ENCODE measurements at places on chromosomes 2 and 18. TPM values are rescaled to one million over a fixed set of nuclear protein-coding genes. Genes with fewer than 3 reads are reported as not detected.

GRCh38 chr2:239371726-239372686, 28.8 kb downstream of the HDAC4 start:
- DNase-seq: no peak

DNA sequence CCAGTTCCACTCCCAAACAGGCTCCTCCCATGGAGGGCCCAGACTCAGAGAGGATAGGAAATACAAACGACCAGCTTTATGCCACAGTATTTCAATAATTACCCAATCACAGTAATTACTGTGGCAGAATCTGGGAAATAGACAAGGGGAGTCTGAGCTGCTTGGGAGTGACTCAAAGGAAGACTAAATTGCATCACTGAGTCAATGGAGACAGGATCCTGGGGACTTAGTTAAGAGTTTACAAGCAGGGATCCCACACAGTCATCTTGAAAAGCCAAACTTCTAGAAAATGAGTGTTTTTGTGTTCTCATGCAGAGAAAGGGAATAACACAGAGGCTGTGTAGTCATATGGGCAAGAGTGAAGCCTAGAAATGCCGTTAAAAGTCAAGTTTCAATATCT, 1142.1 kb downstream of the CNTNAP5 start:
- DNase-seq: no peak

DNA sequence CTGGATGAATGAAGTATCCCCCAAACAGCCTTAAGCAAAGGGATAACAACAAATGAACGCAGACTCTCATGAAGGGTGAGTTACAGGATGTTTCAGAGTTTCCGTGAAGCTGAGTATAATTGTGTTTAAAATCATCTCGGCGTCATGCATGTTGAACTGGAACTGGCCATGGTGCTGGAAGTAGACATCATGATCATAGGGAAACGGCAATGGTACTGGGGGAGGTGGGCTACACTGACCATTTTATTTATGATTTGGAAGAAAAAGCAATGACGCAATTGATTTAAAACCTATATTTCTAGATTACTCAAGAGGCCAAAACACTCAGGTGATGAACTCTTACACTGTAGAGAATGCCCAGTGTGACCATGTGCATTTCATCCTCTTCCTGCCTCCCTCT, 387.9 kb upstream of the MYT1L start:
- no peak for DNase-seq

- DNase-seq: no peak
Measured at GRCh38 chr2:181672255-181673008, 7.9 kb downstream of the NEUROD1 start.

DNA sequence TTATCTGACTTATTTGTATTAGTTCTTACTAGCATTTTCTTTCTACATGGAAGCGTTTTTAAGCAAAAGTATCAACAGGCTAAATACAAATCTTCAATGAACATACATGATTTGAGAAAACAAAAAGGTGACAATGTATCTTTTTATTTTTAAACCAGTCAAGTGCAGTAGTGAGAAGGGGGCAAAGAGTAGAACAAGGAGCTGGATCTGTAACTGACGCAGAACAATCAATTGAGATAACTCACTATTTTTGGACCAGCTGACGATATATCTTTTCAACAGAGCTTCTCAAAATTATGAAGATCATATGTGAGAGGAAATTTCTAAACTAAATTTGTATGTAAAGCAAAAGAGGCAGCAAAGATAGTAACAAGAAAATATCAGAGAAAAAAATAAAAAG, 15.5 kb downstream of the NCKAP1 start:
- no peak for DNase-seq

GRCh38 chr18:9757827-9758621, 49.9 kb downstream of the RAB31 start:
- DNase-seq: no peak

DNA sequence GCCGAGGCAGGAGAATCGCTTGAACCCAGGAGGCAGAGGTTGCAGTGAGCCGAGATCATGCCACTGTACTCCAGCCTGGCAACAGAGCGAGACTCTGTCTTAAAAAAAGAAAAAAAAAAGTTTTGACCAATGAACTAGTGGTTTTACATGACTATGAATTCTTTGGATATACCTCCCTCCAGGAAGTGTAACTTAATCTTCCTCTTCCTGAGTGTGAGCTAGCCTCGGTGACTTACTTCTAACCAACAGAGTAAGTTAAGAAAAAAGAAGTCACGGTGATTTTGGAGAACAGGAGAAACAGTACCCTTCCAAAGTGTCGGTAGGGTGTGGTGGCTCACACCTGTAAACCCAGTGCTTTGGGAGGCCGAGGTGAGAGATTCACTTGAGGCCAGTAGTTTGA, 7.1 kb downstream of the TIA1 start:
- no peak for DNase-seq

- DNase-seq: no peak
Measured at GRCh38 chr18:75418293-75419005, 9.1 kb downstream of the SMIM21 start.

GRCh38 chr18:44723411-44723810, 42.7 kb downstream of the SETBP1 start:
- no peak for DNase-seq

DNA sequence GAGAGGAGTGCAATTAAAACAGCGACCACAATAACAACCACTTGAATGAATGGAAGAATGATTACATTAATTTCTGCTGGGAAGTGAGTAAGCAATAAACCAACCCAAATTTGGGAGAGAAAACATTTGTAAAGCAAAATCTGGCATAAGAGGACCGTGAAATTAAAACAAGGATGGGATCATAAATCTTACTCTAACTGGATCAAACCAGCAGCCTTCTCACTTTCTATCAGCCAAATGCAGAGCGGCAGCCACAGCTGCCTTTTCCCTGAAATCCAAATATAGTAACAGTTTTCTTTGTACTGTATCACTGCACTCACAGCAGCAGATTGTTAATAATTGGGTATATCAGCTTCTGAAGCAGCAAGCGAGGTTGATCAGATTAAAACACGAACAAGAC, 245.2 kb upstream of the REG3G start:
- no peak for DNase-seq

DNA sequence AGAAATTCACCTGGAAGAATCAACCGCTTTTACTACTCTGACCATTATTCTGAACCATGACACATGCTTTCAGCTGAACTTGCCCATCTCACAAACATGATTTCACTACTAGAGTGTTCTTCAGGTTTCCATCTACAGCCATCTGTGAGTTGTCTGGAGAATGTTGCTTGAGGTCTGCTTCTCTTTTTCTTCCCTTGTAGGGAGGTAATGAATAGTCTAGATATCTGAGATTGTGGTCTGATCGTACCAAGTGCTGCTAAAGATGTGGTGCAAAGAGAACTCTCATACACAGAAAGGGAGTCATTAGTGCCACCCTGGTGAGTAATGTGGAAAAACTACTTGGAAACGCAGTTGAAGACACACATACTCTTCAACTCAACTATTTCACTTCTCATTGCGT, 10.2 kb downstream of the SOWAHC start:
- DNase-seq: no peak

DNA sequence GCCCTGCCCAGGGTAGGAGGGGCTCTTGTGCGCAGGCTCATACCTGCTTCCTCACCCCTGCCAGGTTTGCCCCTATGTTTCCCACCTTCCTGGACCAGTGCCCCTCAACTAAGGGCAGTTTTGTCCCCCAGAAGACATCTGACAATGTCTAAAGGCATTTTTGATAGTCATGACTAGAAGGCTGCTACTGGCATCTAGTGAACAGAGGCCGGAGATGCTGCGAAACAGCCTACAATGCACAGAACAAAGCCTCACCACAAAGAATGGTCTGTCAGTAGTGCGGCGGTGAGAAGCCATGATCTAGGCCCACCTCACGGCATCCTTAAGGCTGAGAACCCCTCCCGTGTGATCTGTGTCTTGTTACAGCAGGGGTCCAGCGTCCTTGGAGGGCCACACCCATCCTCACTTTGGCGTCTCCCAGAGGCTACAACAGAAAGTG, 96.0 kb downstream of the TMEM17 start:
- no peak for DNase-seq

GRCh38 chr18:2746274-2746673, 90.7 kb downstream of the SMCHD1 start:
- DNase-seq: no peak

- no peak for DNase-seq
Measured at GRCh38 chr2:226172309-226172708, 627.3 kb downstream of the IRS1 start.

GRCh38 chr2:238631491-238632180, 204.9 kb downstream of the ASB1 start:
- no peak for DNase-seq

DNA sequence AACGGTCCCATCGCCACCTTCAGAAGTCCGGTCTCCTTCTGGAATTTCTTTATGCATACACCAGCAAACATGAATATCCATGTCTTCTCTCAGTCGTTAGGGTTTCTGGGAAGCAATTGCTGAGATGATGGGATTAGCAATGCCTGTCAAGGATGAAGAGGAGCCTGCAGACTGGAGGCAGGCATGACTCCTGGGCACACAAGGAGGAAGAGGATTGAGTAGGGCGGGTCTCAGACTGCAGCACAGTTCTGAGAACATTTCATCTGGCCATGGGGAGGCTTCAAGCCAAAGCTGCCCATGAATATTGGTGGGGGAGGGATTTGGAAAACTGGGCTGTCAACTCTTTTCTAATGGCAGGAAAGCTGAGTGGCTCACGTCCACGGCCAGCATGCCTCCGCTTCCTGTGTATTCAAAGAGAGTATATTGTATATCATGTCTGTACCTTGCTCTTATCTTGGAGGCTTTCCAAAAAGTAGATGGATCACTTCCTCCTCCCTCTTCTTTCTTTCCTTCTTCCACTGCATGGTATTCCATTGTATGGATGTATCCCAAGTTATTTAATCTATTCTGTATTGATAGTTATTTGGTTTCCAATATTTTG, 24.5 kb downstream of the MC2R start:
- DNase-seq: no peak

DNA sequence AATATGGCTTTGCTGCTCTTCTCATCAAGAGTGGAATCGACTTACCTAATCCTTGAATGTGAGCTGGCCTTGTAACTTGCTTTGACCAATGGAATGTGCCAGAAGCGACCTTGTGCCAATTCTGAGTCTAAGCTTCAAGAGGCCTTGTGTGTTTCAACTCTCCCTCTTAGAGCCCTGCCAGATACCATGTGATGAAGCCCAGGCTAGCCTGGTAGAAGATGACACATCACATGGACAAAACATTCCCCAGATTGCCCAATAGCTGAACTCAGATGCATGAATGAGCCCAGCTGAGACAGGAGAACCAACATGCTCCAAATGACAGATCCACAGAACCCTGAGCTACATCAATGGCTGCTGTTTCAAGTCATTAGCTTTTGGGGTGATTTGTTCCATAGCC, 4.2 kb upstream of the KLHL14 start:
- no peak for DNase-seq

- no peak for DNase-seq
Measured at GRCh38 chr2:226151157-226151556, 648.5 kb downstream of the IRS1 start.

DNA sequence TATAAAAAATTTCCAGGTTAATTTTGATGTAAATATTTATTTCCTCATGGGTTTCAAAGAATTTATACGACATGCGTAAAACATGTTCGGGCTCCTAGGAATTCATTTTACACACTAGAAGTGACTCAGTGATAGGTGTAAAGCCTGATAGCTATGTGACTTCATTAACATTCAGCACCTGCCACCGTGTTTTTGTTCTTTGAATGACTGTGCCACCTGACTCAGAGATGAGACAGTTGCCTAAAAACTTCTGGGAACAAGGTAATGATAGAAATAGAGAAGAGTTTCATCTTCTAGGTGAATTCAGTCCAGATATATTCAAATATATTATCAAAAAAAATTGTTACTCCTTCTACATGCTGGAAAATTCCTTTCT, 10.0 kb downstream of the IL1R2 start:
- DNase-seq: no peak

- no peak for DNase-seq
Measured at GRCh38 chr2:129709001-129709955, 270.2 kb upstream of the RAB6C start.

- DNase-seq: no peak
Measured at GRCh38 chr2:50878251-50878650, 153.7 kb downstream of the NRXN1 start.

DNA sequence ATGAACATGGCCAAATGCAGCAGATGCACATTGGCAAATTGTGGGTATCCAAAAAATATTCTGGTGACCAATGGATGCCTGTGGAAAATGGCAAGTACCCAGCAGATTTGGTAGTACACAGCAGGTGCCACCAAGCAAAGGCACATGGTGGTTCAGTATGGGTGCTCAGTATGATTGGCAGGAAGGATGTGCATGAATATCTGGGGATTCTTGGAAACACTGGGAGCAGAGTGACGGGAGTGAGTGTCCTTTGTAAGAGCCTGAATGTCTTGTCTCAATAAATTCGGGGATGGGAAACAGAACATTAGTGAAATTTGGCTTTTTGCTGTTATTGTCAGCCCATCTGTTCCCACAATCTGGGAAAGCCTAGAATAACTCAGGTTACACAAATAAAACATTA, 36.8 kb upstream of the ACADL start:
- DNase-seq: no peak

DNA sequence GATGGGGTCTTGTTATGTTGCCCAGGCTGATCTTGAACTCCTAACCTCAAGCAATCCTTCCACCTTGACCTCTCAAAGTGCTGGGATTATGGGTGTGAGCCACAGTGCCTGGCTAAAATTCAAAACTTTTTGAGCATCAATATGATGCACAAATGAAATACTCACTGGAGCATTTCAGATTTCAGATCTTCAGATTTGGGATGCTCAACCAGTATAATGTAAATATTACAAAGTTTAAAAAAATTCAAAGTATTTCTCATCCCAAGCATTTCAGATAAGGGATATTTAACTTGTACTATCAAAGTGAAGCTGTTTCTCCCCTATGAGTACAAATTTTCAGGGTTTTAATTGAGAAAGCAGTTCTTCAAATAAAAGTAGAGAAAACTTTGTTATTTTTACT, 164.1 kb upstream of the CCDC68 start:
- DNase-seq: no peak

- DNase-seq: no peak
Measured at GRCh38 chr2:120712180-120712681, 23.4 kb upstream of the GLI2 start.

- DNase-seq: no peak
Measured at GRCh38 chr2:107694667-107695066, 132.0 kb upstream of the RGPD4 start.

DNA sequence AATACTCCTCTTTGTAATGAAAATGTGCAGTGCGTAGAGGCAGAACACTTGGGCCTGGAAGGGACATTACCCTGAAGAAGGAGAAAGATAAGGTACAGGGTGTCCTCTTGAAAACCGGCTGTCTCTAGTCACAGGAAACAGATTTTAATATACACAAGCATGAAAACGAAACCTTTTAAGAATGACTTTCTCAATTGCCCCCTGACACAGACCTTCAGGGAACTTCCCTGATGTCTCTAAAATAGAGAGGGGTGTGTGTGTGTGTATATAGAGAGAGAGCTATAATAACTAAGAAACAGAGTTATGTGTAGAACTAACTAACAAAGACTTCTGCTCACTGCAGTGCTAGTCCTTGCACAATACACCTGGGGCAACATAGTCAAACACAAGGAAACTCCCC, 780.0 kb downstream of the CNTNAP5 start:
- DNase-seq: no peak

GRCh38 chr2:33326100-33326499, 150.3 kb upstream of the RASGRP3 start:
- no peak for DNase-seq

Gene PLEKHB2
- total RNA-seq: 54.2 TPM

Gene TMEM163
- 0.19 TPM for total RNA-seq

Gene CABYR
- 1.4 TPM for total RNA-seq

Gene BCL2
- total RNA-seq: 128 TPM

Gene LYG1
- total RNA-seq: 2.5 TPM

Gene DSC3
- not detected for total RNA-seq

Gene PRSS56
- not detected for total RNA-seq

Gene ACVR1C
- total RNA-seq: 2.0 TPM
